ENCODE measurements at places on chromosomes 4 and X.

- DNase-seq: no peak
These were observed 134.5 kb upstream of the IL15 start for GRCh38 chr4:141501931-141502330.

GRCh38 chr4:151524610-151525009 lies 115.6 kb downstream of the FHIP1A start:
- no peak for DNase-seq

DNA sequence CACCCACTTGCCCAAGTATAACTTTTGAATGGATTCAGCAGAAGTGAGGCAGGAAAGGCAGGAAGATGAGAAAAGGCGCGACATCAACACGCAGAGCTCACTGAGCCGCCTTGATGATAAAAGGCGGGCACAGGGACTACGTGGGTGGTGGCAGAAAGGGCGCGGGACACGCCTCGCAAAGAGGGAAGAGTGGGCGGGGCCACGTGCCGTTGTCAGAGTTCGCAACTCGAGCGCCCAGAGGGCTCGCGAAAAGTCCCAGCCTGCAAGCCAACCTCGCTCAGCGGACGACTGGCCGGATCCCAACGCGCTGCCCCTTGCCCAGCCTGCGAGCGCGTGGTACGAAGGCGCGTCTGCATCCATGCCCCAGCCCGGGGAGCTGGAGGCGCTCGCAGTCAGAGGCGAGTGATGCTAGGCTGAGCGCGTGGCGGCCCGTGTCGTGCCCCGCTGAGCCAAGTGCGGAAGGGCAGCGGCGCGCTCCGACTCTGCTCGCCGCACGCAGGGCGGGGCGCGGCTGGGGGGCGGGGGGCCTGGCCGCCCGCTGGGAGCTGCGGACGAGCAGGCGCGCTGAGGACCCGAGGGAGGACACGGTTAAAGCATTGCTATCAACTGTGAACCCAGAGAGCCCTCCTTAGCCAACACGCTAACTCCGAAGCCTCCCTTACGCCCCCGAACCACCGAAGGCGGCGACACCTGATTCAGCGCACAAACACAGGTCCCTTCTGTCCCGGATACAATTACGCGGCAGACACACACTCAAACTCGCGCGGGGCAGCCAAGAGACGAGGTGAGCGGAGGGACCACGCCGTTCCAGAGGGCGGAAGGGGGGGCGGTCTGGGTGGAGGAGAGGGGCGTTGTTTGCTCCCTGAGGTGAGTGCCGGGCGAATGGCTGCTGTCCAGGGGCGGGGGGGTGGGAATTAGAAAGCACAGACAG lies at the start of gene UGT8:
TSS of gene UGT8 (plus strand) at position 617 of the 931 bp plus-strand sequence. CDS start 24,074 bp downstream, outside the sequence.
- peak; percentile 81 for DNase-seq

DNA sequence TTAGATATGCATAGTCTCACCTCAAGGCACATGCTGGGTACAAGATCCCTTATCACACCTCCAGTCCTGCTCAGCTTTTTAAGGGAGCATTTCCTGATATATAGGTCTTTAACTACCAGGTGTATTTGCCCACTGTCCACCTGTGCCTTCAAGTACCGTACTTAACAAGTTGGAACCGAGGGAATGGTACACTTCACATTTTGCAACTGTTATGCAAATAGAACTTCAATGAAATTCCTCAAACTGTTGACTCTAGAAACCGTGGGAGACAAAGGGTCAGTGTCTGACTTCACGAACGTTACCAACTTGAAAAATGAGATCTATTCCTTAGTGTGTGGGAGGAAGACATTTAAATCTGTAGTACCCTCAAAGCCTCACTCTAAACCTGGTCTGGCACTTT lies 5.2 kb downstream of the TRIM2 start:
- DNase-seq: peak; percentile 21

GRCh38 chrX:132786217-132786616 lies 172.2 kb downstream of the HS6ST2 start:
- DNase-seq: no peak

DNA sequence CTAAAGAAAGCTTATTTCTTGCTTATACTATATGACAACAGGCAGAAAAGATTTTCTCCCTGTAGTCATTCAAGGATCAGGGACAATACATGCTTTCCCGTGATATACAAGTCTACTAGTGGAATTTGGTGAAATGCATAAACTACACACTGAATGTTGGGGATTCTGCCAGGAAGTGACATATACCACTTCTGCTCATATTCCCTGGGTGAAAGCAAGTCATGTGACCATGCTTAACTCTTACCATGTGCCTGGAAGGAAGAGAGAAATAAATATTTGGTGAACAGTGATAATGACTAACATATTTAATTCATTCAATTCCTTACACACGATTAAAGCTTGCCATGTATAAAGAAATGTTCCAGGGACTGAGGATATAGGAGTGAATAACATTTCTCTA lies 534.6 kb downstream of the PPARGC1A start:
- no peak for DNase-seq

GRCh38 chrX:54043541-54044125 lies 640 bp downstream of the PHF8 start:
- peak; percentile 55 for DNase-seq

DNA sequence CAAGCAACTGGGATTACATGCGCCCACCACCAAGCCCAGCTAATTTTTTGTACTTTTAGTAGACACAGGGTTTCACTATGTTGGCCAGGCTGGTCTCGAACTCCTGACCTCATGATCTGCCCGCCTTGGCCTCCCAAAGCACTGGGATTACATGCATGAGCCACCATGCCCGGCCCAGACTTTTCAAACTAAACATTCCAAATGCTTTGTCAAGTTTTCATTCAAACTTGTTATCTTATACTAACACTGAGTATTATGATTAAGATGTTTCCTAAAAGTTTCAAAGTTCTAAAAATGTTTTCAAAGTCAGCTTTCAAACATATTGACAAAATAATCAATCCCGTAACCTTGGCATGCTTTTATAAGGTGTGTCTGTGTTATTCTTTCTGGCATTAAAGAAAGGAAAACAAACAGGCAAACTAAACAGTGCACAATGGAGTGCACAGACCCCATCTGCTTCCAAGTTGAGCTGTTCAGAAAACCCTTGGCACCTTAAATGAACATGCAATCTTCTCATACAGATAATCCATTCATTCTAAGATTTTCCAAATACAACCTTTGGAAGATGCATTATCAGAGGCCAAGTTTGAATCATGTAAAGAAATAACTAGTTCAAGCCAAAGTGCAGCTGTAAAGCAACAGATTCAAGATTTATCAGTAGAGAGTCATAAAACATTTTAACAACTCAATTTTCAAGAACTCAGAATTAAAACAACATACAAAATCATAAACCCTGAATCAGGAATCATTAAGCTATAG lies 49.1 kb downstream of the ABCG2 start:
- no peak for DNase-seq

DNA sequence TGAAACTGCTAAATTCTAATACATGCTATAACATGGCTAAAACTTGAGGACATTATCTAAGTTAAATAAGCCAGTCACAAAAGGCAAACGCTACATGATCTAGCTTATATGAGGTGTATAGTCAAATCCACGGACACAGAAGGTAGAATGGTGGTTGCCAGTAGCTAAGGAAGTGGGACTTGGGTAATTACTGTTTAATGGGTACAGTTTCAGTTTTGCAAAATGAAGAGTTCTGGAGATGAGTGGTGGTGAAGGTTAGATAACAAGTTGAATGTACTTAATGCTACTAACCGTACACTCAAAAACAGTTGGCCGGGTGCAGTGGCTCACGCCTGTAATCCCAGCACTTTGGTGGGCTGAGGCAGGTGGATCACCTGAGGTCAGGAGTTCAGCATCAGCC lies 644.5 kb upstream of the DIPK2B start:
- DNase-seq: no peak

GRCh38 chr4:35697210-35697736 lies 547.0 kb downstream of the ARAP2 start:
- no peak for DNase-seq

DNA sequence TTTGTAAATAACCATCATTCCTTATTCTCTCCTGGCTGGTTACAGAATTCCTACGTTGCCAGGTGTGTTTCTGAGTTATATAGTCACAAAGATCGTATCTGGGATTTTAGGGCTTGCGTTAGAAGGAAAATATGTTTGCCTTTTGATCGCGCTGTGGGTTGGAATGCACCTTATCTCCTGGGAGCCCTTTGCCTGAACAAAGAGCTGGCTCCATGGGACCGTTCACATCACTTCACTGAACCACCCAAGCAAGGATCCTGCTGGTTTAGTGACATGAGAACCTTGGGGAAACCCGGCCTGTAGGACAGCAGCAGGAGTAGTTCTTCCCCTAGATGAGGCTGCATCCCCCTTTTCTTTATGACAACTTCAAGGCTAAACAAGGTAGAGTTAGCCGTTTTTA lies 51.6 kb downstream of the RS1 start:
- peak; percentile 59 for DNase-seq

DNA sequence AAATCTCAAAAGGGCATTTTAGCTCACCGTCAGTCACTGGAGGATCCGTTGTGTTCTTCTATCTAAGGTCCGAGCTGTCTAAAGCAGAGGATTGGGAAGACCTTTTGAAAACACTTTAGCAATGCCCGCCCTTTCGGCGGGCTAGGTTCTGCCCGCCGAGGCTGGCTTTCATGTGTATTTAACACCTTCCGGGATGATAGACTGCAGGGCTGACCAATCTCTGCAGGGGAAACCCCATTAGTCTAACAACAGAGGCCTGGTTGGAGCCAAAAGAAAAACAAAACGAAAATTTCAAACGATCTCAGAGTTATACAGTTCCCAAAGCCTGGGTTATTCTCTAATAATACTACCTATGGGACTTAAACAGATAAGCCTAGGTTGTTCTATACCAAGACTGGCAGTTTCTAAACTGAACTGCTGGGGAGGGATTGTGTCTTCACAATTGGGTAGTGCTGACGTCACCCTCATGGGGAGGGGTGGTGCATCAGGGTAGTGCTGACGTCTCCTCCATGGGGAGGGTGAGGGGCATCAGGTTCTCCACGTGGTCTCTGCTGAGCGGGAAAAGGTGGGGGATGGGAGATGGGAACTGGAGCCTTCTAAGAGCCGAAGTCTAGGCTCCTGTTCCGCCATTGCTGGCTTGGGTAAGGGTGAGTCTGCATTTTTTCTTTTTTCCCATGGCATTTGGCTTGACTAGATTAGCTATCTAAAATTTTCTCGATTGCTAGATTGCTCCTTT lies 14.8 kb upstream of the CUL4B start:
- DNase-seq: no peak

DNA sequence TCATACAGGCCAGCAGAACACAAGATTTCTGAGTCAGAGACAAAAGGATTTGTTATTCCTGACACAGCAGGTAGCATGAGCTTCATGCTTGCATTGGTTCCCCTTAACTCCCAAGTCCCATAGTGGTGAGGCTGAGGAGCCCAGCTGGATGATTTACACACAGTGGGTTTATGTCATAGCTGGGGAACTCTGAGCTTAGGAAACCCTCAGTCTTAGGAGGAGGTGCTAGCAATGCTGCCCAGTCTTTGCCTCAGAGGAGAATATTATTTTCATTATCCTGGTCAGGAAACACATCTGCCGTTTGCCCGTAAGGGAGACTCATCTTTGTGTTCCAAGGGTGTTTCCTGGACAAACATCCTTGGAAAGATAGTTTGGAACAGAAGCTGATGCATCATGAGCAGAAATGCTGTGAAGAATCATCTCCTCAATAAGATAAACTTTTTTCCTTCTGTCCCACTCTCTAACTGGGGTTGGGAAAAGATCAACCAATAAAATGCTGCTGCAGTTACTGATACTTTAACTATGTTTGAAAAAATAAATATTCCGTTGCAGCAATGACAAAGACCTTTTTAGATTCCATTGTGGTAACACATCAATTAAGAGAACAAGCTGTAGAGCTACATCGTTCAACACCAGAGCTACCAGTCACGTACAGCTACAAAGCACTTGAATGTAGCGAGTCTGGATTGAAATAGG lies 146.8 kb downstream of the DCLK2 start:
- DNase-seq: no peak

DNA sequence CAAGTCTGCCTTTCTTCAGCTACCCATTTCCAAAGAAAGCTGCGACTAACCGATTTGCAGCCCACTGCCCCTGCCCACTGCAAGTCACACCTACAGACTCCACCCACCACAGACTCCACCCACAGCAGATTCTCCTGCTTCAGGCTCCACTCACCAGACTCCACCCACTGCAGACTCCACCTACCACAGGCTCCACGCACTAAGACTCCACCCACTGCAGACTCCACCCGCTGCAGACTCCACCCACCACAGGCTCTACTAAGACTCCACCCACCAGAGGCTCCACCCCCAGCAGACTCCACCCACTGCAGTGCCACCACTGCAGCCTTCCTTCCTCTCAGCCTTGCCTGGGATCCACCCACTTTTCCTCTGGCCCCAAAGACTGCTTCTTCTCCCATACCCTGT lies 41.3 kb downstream of the ABLIM2 start:
- DNase-seq: peak; percentile 75

DNA sequence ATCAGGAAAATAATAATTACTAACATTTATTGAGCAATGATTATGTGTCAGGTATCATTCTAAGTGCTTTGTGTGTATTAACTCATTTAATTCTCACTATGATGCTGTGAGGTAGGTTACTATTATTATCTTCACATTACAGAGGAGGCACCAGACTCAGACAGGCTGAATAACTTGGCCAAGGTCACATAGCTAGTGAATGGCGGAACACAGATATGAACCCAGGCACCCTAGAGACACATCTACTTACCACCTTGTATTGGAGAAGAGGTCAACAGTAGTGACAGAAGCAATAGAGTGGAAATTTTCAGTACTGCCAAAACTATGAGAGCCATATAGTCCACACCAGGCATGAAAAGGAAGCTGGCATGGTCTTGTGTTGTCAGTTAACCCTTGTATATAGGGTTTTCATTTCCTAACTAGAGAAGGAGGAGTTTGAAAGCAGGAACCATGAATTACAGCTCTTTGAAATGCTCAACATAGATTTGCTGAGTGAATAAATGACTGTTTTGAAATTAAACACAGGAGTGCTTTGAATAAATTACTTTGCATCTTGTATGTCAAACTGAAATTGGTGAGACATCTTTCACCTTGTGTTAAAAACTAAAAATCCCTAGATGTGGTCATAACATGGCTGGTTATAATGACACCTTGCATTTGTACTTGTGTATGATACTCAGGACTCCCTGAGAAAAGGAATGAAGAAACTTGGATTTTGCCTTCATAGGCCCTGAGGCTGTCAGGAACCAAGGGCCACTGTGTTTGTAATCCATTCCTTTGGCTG lies 71.8 kb downstream of the RTL9 start:
- DNase-seq: no peak

GRCh38 chr4:150948074-150948473 lies 67.0 kb downstream of the LRBA start:
- no peak for DNase-seq
